Activated gamma-delta T cell treated with Interleukin-2 at 50 U/mL for 16 hours (primary cell): ENCODE measurements at places on chromosomes 5 and 9.

GRCh38 chr9:109974143-109974917, 194.3 kb downstream of the PALM2AKAP2 start:
- DNase-seq: no peak

DNA sequence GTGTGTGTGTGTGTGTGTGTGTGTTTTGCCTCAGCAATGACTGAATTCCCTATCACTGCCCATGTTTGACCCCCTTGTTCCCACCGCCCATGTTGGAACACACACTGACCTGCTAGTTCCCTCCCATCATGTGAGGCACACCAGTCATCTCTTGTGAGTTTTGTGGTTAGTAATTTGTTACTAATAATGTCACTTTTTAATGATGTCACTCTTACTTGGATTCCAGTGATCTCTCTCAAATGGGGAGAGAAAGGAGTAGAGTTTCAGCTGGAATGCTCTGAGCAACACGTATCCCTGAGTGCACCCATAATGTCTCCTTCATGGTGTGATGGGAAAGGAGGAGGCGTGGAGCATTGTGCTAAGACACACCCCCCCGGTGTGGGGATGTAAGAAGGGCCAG, 172.6 kb downstream of the SH3GL2 start:
- DNase-seq: no peak

DNA sequence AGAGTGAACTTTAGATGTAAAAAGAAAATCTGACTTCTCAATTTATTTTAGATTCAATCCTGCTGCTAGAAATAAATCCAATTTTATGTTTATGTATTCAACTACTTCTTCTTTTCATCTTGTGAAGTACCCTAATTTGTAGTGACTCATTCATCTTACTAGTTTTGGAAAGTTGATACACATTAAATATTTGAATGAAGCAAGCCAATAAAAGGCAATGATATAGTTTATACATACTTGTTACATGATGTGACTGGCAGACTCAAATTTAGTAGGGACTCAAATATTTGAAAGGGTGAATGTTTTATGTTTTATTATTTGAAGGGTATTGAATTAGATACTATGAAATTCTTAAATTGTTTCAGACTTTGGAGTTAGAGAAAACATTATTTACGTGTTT, 34.7 kb downstream of the CSNK1G3 start:
- DNase-seq: no peak

- DNase-seq: no peak
Observed at GRCh38 chr5:166111021-166111420, 2180.4 kb upstream of the WWC1 start.

DNA sequence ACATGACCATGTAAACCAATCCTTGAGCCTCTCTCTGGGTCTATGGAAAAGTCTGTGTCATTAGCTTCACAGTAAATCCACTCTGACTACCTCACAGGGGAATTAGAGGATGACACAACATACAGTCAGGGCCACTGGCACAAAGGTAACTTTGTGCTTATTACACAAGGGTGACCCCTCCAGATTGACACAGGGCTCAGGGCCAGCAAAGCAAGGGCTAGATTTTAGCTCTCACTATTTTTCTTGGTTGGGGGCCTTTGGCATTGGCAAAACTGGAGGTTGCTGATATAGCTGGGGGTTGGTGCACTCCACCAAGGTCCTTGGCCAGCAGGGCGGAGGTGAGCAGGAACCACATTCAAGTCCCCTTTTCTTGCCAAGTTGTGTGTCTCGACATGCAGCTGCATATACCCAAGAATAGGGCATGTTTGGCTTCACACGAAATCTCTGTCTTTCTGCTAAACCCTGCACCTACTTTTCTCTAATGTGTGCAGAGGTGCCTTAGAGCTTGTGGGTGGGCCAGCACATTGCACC, 15.2 kb upstream of the OSMR start:
- DNase-seq: no peak

DNA sequence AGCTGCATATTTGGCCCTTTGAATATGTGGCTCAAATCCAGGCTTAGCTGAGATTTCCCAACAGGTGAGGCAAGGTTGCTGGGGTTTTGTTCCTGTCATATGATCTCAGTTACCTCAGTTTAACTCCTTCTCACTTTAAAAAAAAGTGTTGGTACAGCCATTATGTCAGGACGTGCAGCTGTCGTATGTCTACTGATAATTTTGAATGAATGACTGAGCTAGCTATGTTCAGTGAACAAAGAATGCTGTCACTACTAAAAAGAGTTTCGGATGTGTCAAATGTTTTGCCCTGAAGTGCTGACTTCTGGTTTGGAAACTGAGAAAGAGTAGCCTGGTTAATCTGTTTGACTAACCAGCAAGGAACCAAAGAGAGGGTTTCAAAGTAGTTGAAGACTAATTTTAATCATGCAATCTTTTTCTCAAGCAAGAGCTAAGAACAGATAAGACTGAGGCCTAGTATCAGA, 106.3 kb upstream of the NR3C1 start:
- no peak for DNase-seq

DNA sequence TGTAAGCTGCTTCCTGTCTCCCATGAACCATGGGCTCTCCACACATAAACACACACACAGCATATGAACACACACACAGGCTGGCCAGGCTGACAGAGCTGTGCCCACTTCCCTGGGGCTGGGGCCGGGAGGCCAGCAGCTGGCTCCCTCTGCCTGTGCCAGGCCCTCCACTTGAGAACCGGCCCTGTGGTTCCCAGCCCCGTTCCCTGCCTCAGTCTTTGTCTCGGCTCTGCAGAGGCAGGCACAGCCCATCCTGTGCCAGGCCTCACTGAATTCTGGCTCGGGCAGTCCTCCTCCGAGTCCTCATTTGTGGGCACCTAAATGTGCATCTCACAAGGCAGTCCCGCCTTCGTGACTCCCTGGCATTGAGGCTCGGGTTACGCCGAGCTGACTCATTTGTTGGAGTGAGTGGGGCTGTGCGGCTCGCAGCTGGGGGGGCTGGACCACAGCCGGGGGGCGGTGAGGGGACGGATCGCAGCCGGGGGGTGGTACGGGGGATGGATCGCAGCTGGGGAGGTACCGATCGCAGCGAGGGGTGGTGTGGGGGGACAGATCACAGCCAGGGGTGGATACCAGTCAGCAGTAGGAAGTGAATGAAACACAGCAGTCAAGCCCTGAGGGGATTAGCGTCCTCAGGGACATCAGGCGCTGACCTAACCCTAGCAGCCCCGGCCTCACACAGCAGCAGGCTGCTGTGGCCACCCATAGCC, 72.3 kb downstream of the PSMB7 start:
- no peak for DNase-seq

- no peak for DNase-seq
Observed at GRCh38 chr9:93248386-93249040, 64.6 kb downstream of the WNK2 start.

- no peak for DNase-seq
Observed at GRCh38 chr5:10470669-10471068, 29.0 kb downstream of the ROPN1L start.

- DNase-seq: no peak
Observed at GRCh38 chr5:42956551-42956950, 83.6 kb downstream of the ANXA2R start.

GRCh38 chr5:68557162-68557936, 341.8 kb downstream of the PIK3R1 start:
- DNase-seq: no peak

DNA sequence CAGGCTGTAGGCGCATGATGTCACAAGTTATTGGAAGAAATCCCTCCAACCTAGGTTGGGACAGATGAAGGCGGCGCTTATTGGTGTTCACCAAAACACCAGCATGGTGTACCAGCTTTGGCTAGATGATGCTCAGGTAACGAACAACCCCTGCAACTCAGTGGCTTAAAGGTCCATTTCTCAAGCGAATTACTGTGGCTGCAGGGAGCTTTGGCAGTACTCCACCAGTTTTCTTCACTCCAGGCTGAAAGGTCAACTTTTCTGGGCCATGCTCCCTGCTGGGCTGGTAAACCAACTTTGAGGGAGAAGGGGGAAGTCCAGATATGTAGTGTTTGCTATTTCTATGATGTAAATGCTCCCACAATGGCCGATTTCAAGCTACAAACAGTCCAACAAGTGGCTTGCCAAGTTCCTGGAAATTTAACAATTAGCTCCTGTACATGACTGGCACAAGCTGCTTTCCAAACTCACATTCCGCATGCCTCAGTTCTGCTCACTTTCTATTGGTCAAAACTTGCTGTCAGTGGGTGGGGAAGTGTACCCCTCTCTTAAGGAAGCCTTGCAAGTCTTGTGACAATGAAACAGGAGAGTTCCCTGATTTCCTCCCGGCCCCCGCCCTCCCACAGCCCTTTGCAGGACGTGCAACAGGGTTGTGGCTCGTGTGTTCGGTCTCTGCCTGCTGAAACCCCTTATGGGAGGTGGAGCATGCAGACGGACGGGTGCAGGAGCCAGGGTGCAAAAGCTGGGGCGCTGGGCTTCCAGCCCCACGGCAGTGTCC, 588 bp upstream of the ZBED3 start:
- DNase-seq: no peak

DNA sequence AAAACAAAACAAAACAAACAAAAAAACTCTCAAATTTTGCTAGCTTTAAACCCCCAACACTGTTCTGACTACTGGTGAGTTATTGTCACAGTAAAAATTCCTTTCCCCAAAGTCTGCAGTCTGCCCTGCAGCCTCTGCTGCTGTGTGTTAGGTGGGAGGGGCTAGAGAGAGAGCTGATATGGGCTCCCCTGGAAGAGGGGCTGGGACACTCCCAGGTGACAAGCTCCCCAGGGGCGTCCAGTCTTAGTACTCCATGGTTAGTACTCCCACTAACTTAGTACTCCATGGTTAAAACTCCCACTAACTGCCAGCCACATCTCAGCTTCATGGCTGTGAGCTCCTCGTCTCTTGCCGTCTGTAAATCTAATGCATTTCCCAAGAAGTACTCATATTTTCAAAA, 191.9 kb downstream of the FANCC start:
- no peak for DNase-seq

GRCh38 chr5:180977852-180978251, 10.8 kb upstream of the BTNL3 start:
- DNase-seq: no peak

- no peak for DNase-seq
Observed at GRCh38 chr9:97307091-97307490, 368 bp upstream of the CCDC180 start.

DNA sequence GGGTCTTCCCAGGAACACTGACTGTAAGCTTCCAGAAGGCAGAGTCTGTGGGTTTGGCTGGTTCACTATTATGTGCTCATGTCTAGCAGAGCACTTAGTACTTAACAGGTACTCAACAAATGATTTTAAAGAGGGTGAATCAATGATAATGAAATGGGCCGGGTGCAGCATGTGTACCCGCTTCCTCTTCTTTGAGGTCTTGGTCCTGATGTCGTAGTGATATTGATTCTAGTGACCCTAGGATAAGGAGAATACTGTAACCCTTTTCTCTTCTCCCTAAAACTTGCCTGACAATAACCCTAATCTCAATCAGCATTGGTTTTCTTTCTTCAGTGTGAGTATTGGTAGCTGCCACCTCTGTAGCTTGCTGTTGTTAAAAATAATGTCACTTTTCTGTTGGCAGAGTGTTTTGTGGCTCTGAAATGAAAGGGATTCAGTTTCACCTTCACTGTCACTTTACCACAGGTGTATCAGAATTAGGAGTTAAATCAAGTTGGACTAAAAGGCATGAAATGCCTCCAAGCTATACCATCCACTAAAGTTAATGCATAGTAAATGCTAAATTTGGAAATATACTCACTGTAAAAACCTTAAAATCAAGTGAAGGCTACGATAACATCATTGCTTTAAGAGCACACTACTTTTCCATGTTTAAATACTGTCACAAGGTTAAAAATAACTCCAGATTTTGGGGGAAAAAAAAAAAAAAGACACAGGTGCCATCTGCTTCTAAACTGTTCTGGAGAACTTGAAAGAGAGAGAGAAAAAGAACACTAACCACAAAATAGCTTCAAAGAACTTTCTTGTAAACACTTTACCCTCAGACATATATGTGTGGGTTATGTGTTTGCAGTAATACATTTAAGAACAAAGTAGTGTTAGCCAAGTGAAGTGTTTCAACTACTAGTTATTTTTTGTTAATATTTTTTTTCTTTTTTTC, 6.0 kb downstream of the CAMK4 start:
- no peak for DNase-seq

DNA sequence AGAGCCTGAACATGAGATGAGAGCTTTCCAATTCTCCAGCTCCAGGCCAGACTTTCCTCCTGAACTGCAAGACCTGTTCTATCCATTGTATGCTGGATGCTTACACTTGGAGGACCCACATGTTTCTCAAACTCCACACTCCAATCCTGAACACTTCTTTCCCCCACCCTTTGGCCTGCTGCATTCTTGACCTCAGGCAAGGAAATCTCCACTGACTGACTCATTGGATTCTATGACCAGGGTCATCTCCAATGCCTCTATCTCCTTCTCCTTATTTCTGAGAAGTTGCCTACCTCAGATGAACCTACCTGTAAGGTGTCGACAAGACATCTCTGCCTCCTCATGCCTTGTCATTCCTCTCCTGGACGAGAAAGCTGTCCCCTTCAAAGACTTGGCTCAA, 153.6 kb downstream of the CRB2 start:
- no peak for DNase-seq

GRCh38 chr5:66861402-66861801, 265.2 kb downstream of the MAST4 start:
- no peak for DNase-seq

- no peak for DNase-seq
Observed at GRCh38 chr5:135251093-135251492, 147.9 kb downstream of the MACROH2A1 start.

DNA sequence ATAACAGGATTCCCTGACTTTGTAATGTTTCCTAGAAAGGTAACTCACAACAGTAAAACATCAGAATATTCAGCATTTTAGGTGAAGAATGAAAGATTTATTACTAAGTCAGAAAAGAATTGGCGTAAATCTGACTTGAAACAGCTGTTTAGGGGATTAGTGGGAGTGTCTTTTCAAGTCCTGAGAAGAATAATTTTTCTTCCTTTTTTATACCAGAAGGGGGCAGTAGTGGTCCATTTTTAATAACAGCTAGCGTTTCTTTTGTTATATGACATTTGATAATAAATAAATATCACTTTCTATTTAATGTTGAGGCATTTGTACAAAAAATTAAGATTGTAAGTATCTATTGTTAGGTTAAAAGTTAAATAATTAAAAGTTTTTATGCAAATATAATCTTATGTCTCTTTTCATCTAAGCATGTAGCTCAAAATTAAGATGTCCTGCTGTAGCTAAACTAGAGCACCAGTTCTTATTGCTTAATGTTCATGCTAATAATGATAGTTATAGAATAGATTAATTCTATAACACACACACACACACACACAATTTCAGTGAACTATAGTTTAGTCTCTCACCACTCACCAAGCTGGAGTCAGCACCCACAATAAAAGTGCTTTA, 258.7 kb upstream of the ARRDC3 start:
- DNase-seq: no peak

DNA sequence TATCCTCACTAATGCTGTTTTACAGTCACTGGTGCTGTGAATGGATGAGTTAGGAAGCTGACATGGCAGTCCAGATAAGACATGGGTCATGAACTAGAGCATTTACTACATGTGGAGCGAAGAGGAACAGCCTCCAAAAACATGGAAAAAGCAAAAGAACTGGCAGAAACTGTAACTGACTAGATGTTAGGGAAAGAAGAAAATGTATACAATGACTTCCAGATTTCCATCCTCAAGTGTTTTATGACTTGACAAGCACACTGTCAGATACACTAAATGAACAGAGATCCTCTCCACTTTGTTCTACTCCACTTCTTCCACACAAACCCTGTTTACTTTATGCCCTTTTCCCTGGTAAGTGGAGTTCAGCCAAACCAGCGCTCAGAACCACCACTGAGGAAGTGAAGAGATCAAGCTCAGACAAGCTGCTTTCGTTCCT, 11.5 kb downstream of the HMGCS1 start:
- DNase-seq: no peak
